ENCODE measurements at places on chromosomes 1 and 21.
A peak's percentile ranks its signal among the peaks of the same experiment; 100 is the strongest.

- no peak for DNase-seq
Measured at GRCh38 chr1:192038567-192038966, 119.7 kb upstream of the RGS18 start.

DNA sequence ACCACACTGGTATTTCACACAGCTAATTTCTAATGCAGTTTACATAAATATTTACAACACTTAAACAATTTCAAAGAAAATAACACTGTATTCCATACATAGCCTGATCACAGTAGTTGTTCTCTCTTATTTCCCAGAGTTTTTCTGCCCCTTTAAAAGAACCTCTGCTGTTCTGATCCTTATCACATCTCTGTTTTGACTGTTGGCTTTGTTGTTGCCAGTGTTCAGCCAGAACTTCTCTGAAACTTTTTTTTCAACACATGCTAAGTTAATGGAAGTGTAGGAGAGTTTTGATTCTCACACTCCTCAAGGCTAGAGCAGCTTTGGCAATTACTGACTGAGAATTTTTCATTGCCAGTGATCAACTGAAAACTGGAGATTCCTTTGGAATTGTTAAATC is 11.1 kb downstream of the SELE start:
- no peak for DNase-seq

- no peak for DNase-seq
Measured at GRCh38 chr1:179824265-179824664, 53.3 kb downstream of the TOR1AIP2 start.

DNA sequence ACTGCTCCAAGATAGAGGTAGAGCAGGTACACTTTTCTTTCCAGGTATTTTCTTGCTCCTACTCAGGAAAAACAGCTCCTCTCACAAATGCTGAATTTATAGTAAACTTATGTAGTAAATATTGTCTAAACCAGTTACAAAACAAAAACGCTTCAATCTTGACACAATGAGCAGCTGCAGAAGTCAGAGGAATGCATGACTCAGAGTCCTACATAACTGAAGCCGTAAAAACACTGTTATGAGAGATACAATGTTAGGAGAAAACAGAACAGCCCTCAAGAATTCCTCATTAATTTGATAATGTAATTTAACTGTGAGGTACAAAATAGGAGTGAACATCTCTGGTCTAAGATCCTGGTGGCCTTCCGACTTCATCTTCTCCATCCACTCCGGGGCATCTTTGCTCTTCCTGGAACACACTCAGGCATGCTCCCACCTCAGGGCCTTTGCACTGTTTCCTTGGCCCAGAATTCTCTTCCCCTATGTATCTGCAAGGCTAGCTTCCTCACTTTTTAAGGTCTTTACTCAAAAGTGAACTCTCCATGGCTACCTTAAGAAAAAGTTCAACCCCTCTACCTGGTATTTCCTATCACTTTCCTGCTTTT is 138.5 kb downstream of the SLC45A1 start:
- no peak for DNase-seq

- DNase-seq = no peak
Measured at GRCh38 chr1:189693140-189693539, 784.5 kb downstream of the BRINP3 start.

- DNase-seq = no peak
Measured at GRCh38 chr1:14738647-14739046, 140.2 kb downstream of the KAZN start.

DNA sequence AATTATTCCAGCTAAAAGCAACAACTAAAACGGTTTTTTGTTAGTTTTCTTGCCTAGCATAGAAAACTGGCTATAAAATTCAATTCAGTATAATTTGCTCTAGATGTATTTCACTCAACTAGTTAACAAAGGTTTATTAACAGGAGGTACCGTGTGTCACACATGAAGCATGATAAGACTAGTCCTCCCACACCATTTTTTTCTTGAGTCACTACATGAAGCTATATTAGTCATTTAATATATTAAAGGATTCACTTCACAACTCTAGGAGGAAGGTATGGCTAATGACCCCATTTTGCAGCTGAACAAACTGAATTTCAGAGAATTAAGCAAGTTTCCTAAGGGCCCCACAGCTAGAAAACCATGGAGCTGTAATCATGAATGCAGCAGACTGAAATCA is 307.8 kb upstream of the USP25 start:
- no peak for DNase-seq

DNA sequence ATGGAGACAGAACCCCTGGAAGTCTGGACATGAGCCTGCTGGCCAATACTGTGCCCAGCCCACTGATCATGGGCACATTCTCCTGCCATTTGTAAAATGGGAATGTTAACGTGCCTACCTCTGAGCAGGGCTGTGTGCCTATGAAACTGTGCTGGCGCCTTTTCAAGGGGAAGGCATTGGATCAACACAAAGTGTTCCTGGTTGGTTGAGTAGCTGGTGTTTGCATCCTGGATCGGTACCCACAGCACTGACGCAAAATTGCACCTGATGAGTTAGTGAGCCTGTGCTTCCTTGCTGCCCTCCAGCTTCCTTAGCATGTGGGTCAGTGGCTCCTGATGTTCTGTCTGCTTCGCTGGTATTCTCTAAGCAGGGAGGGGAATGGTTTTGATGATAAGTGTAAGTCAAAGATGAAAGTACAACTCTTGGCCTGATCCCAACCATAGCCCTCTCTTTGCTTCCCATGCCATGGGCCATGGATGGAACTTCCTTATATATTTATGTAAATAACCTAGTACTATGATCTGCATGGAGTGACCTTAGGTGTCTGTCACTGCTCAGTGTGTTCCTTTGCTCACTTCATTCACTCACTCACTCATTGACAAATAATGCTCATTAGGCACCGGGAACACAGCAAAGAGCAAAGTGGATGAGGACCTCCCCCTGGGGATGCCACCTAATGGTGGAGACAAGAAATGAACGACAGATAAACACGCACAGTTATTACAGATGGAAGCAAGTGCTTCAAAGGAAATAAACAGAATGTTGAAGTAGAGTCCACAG is 22.7 kb downstream of the MAB21L3 start:
- DNase-seq = peak; percentile 1

GRCh38 chr1:227935826-227936225 is 11.9 kb downstream of the WNT9A start:
- DNase-seq = no peak

GRCh38 chr1:96365076-96365475 is 356.5 kb upstream of the PTBP2 start:
- no peak for DNase-seq

DNA sequence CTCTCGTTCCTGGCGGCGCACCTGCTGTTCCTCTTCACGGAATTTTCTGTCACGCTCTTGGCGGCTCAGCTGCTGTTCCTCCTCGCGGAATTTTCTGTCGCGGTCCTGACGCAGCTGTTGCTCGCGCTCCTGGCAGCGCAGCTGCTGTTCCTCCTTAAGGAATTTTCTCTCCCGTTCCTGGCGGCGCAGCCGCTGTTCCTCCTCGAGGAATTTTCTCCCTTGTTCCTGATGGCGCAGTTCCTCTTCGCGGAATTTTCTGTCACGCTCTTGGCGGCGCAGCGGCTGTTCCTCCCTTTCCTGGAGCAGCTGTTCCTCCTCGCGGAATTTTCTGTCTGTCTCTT is 6.4 kb downstream of the TCHH start:
- DNase-seq = no peak

GRCh38 chr1:180370188-180370587 is 132.2 kb downstream of the ACBD6 start:
- no peak for DNase-seq

- DNase-seq = no peak
Measured at GRCh38 chr1:89624715-89625323, 8.1 kb upstream of the LRRC8C start.

- DNase-seq = no peak
Measured at GRCh38 chr1:154006136-154006535, 15.6 kb downstream of the RPS27 start.

GRCh38 chr1:34866762-34867109 is 7.2 kb upstream of the SMIM12 start:
- DNase-seq = no peak

GRCh38 chr21:45875881-45876280 is 105.7 kb upstream of the COL6A1 start:
- no peak for DNase-seq

- DNase-seq = no peak
Measured at GRCh38 chr1:77100875-77101274, 118.4 kb downstream of the PIGK start.

DNA sequence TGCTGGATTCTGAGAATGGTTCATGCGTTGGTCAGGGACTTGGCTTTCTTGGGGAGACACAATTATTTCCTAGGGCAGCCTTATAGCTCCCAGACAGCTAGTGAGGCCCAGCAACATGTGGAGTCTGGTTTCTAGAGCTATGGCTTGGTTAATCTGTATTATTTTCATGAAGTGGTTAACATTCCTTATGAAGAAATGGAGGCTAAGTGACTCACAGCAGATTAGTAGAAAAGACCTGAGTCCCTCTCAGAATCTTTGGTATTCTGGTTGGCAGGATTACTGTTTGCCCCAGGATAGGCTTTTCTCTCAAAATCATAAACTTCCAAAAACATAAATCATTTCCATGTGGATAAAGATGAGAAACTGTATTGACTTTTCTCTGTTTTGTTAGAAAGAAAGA is 42.3 kb downstream of the DUSP10 start:
- no peak for DNase-seq

- no peak for DNase-seq
Measured at GRCh38 chr1:118925651-118926050, 62.5 kb downstream of the TBX15 start.

- no peak for DNase-seq
Measured at GRCh38 chr1:236692742-236693141, 6.4 kb downstream of the ACTN2 start.

DNA sequence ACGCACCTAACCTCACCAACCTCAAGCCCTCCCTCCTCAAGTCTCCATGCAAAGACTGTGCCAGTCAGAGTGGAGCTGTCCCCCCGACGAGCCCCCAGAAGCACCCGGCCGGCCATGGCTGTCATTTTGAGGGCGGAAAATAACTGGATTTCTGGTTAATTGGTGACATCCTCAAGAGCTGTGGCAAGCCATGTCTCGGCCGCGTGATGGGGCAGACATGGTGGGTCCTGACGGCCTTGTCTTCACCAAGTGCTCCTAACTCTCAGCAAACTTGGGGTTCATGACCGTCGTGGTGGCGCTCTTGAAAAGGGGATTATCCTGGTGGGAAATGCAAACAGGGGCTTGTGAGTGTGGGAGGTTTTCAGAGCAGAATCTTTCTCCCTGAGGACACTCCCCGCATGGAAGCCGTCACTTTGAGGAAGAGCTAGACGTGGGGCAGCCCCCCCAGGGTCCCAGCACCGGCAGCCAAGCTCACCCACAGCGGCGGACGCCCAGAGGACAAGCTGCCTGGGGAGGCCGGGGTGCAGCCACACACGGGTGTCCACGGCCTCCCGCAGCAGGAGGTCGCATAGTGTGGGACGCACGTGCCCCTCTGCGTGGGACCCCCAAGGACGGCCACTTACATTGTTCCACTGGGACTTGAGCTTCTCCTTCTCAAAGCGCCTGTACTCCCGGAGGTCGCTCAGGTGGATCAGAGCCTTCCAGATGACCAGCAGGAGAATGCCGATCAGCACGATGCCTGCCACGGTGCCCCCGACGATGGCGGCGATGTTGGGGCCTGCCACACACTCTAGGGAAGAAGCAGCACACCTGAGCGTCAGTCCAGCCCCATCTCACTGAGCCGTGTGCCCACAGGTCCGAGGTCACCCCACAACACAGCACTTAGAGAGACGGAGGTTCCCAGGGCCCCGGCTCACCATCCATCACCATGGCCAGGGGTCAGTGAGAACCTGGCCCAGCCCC is 12.9 kb upstream of the PTTG1IP start:
- no peak for DNase-seq

DNA sequence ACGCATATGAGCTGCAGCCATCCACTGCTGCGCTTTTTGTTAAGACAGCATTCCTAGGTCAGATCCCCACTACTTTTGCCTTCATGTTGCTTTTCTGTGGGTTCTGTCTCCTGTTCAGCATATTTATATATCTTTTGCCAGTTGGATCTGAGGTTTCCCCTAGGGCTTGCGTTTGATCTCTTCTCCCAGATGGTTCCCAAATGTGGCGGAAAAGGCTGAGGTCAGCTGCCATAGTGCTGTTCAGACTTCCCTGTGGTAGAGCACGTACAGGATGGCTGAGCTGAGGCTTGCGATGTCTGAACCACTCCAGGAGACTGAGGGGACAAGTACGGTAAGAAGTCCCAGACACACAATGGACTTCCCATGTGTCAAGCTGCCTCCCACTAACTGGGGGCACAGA is 39.8 kb downstream of the COL6A1 start:
- no peak for DNase-seq

DNA sequence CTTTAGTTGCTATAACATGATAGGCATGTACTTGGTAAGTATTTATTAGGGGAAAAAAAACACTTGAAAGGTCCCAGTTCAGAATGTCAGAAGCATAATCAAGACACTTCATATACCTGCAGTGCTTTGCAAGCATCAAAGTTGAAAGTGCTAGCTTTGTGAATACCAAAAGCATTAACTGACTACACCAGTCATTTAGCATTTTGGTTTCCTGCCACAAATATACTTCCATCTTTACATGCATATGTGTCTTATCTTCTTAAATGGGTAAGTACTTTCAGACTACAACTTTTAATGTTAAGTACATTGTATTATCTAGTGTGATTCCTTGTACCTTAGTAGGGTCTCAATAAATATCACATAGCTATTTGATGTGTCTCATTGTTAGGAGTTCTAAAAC is 43.7 kb downstream of the AKT3 start:
- DNase-seq = no peak

- DNase-seq = no peak
Measured at GRCh38 chr1:3145532-3146325, 76.7 kb downstream of the PRDM16 start.

GRCh38 chr21:26965907-26966581 is 844 bp downstream of the ADAMTS5 start:
- no peak for DNase-seq

DNA sequence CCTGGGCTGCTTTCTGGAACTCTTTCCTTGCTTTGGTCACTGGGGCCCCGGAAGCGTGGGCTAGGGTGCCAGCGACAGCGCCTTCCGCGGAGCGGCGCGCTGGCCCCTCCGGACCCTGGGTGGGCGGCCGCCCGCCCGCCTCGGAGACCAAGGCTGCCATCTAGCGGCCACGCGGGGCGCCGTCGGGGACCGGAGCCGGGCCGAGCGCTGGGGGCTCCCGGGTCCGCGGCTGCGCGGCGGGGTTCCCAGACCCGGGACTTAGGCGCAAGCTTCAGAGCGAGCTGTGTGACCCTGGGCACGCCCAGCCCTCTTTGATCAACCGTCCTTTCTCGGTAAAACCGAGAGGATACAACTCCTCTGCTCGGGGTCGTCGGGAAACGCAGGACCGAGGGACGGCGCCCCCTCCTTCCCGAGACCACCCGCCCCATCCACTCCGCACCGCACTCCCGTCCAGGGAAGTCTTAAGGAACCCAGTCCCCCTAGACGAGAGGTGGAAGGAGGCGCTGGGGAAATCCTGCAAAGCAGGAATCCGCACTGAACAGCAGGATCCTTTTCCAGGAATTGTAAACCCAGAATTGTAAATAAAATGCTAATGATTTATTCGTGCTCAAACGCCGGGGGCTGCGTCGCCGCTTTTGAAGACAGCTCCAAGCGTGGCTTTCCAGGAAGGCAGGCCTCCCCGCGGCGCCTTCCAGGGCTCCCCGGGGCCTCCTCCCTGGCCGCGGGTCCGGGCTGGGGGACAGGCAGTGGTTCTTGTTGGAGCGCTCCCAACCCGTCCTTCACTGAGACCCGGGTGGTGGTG is 41.2 kb downstream of the RRAGC start:
- peak; percentile 6 for DNase-seq

GRCh38 chr21:45056296-45056904 is 18.0 kb upstream of the ADARB1 start:
- DNase-seq = no peak
